ENCODE measurements at places on chromosomes 2 and 18. TPM values are rescaled to one million over a fixed set of nuclear protein-coding genes. Genes with fewer than 3 reads are reported as not detected.

- H3K27ac ChIP-seq: peak within 1 kb of the TSS; percentile 84
- no peaks in the 10 kb centered on the region for H3K27me3 ChIP-seq
- peaks cover 17% of the 10 kb centered on the region for H3K4me1 ChIP-seq
- no peak for DNase-seq
Measured at GRCh38 chr18:13218368-13218991, at the start of gene LDLRAD4. Gene LDLRAD4 (plus strand): TSS chr18:13218760.

- no peaks in the 10 kb centered on the region for H3K27me3 ChIP-seq
- no peaks in the 10 kb centered on the region for H3K4me1 ChIP-seq
- DNase-seq: no peak
- H3K27ac ChIP-seq: no peak overlapping the region
- H3K4me3 ChIP-seq: no peak overlapping the region
- no peaks in the 10 kb centered on the region for H3K36me3 ChIP-seq
Measured at GRCh38 chr2:99256677-99257076, 1.2 kb upstream of the LYG2 start.

- DNase-seq: no peak
- H3K4me1 ChIP-seq: no peaks in the 10 kb centered on the region
Measured at GRCh38 chr2:118604811-118605210, 242.6 kb downstream of the EN1 start.

- H3K4me3 ChIP-seq: no peak overlapping the region
- DNase-seq: no peak
- no peaks in the 10 kb centered on the region for H3K4me1 ChIP-seq
- H3K36me3 ChIP-seq: no peaks in the 10 kb centered on the region
- no peak overlapping the region for H3K27ac ChIP-seq
Measured at GRCh38 chr2:179952658-179953057, 54.4 kb downstream of the CWC22 start.

Gene SLC11A1
- total RNA-seq: 17.9 TPM

DNA sequence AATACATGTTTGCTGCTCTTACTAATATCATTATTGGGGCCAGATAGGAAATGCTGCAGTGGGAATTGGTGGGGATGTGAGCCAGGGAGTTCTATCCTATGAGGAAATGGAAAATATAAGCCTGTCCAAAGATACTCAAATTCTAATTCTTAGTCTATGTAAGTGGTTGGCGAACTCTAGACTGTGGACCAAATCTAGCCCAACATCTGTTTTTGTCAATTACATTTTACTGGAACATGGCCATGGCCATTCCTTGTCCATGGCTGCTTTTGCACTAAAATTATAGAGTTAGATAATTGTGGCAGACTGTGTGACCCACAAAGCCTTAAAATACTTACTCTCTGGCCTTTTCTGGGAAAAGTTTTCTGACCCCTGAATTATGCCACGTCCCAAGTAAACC, 113.3 kb downstream of the MGAT5 start:
- no peaks in the 10 kb centered on the region for H3K27me3 ChIP-seq
- H3K4me1 ChIP-seq: peaks cover 2% of the 10 kb centered on the region
- DNase-seq: no peak

GRCh38 chr2:110877031-110877827, 144.9 kb downstream of the ACOXL start:
- H3K4me3 ChIP-seq: no peak overlapping the region
- no peaks in the 10 kb centered on the region for H3K36me3 ChIP-seq
- no peaks in the 10 kb centered on the region for H3K4me1 ChIP-seq
- no peaks in the 10 kb centered on the region for H3K27me3 ChIP-seq
- no peak overlapping the region for H3K27ac ChIP-seq
